RPMI7951 (cell line): ENCODE measurements at places on chromosomes 2 and 18.

GRCh38 chr18:1394426-1394825, 489.8 kb downstream of the ADCYAP1 start:
- DNase-seq, result no peak

GRCh38 chr2:173358616-173359015, 3.9 kb downstream of the CDCA7 start:
- no peak for DNase-seq

GRCh38 chr2:233251306-233252116, at the start of gene ATG16L1:
ATG16L1 (plus strand) TSS chr2:233251673; CDS start chr2:233251828, 155 bp downstream.
- DNase-seq, result peak; percentile 96

DNA sequence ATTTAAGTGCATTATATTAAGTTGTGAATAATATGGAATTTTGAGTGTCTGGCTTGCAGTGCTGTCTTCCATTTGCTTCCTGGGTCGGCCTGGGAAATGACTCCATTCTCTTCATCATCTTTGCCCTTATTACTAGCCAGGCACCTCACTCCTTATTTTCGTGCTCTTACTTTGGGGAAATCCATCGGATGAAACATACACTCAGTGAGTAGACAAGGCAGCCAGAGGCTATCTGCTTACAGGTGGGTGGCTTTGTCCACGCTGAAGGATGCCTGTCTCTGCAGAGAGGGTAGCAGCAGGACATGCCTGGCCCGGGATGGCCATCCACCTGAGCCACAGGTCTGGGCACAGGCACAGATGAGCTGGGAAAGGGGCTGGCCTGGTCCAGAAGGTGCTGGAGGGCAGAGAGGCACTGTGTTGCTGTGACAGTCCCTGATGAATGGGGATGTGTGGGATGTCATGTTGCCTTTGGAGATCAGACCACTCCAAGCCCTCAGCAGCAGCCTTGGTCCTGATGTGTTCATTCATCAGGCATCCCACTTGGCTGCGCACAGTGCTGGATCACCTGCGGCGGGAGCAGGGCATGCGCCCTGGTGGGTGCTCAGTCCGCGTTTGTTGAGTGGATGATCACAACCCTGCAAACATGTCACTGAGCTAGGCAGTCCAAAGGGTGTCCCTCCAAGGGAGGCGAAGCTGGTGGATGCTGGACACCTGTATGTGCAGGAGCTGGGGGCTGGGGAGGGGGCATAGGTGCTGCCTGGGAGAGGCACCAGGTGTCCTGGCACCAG, 236.0 kb downstream of the LDLRAD4 start:
- DNase-seq, result no peak

DNA sequence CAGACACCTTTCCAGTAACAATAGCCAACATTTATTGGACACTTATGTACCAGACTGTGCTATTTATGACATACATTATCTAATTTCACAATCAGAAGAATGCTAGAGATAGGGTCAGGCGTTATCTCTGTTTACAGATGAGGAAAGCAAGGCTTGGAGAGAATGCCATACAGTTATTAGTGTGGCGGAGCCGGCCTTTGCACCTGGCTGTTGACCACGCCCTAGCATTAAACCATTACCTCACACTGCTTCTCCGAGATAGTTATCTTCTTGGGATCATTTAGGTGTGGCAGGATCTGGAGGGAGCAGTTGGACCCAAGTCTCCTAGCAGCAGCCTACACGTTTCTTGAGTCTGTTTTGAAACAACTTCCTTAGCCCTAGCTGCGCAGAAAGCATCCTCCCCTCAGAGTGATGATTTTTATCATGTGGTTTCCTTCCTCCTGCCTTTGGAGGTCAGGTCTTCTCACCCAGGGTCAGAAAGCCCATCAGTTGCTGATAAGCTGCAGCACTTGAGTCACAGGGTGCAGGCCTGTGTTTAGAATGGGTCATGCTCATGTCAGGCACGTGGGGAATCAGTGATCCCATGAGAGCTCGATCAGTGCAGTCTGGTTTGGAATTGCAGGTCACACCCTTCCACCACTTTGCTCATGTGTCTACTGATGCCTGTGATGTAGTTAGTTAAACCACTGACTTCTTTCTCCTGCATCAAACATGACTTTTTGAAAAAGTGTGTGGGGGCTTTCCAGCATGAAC, 118.2 kb downstream of the SPTBN1 start:
- DNase-seq, result peak; percentile 75

DNA sequence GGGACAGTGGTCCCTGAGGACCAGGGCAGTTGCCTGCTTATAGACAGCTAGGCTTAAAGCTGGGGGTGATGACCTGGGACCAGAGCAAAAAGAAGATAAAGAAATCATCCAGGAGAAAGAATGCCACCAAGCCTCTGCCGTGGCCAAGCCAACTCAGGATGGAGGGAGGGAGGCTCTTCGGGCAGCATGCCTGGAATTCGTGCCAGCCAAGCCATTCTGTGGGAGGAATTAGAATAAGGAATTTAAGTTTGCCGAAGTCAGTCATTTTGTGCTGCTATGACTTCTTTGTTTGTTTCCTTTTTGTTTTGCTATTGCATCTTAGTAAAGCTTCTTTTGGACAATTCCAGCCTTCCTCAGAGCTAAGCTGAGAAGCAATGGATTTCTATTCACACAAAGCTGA, 124.1 kb downstream of the EN1 start:
- DNase-seq, result no peak

GRCh38 chr2:127134235-127134634, 27.3 kb upstream of the BIN1 start:
- no peak for DNase-seq

DNA sequence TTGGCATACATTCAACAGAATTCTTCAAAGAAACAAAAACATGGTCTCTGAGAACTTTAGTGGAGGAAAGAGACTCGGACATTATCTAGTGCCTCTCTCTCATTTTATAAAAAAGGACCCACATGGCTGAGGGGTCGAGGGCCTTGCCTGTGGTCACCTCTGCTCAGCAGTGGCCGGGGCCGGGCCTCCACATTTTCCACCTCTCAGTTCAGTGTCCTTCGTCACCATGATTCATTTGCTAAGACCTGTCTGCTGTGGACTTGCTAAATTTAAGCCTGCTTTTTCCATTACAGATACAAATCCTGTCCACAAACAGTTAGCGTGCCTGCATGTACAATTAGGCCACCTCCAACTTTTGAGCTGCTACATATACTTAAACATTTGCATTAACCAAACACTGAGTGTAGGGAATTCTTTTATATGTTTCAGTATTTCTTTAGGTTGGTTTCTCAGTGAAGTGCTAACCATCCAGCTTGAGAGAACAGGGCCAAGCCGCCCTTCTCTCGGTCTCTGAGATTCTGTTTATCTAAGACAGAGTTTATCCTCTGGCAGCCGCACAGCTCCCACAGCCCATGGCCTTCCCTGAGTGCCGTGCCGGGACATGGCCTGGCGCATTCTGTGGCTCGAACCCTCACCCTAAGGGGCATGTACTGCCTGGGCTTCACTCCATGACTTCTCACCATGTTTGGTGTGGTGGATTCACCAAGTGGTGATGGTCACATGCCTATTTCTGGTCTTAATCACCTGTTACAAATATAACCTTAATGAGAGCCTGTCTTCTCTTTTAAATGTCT, 46.2 kb downstream of the COA5 start:
- no peak for DNase-seq

DNA sequence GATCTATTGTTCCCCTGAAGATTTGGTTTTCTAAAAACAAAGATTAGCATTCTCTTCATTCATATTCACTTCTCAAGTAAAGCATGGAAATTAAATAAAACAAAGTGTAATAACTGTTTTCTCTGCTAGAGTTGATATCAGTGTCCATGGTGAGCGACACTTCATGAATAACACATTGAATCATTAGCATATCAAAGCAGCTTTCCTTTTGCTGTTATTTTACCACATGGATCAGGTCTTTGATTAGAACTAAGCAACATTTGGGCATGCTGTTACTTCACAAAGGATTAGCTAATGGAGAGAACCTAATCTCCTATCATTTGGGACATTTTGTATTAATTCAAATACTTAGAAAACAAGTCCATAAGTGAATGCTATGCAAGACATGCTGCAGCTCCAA, 368.8 kb upstream of the CDH19 start:
- DNase-seq, result no peak

DNA sequence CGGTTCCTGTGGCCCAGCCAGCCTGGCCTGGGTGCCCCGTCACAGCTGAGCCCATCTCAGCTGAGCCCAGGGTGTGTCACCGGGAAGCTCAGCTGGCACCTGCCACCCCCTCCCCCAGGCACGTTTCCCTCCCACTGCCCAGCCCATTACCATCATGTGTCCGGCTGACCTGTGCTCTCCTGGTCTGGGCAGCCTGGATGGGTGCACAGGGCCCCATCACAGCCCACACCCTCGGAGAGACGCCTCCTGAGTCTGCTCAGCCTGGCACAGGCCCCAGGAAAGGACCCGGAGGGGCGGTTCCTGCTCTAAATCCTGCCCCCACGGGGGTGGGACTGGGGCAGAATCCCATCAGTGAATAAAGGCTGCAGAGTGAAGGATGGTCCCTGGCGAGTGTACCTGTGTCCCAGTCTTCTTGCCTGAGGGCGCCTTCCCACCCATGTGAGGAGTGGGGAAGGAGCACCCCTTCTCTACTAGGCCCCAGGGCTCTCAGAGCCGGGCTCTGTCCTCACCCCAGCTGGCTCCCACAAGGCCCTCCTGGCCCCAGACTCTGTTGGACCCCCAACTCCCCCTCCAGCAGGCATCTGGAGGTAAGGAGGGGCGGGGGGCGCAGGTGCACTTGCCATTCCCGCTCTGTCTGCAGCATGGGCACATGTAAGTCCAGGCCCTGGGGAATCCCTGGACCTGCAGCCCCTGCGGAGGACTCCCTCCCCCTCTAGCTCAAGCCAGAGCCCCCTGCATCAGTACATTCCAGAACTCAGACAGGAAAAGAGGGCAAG, 21.2 kb downstream of the GPC1 start:
- DNase-seq, result no peak

- no peak for DNase-seq
Observed at GRCh38 chr2:119706221-119706620, 27.2 kb downstream of the TMEM177 start.

DNA sequence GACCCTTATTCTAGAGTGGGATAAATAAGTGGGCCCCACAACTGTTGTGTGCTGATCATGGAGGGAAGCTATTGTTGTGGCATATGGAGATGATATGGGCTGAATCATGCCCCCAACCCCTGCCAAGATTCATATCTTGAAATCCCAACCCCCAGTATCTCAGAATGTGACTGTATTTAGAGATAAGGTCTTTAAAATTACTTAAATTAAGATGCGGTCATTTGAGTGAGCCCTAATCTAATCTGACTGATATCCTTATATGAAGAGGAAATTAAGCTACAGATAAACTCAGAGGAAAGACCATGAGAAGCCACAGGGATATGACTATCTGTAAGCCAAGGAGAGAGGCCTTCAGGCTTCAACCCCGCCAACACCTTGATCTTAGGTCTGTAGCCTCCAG, 188.3 kb upstream of the RND3 start:
- DNase-seq, result no peak

DNA sequence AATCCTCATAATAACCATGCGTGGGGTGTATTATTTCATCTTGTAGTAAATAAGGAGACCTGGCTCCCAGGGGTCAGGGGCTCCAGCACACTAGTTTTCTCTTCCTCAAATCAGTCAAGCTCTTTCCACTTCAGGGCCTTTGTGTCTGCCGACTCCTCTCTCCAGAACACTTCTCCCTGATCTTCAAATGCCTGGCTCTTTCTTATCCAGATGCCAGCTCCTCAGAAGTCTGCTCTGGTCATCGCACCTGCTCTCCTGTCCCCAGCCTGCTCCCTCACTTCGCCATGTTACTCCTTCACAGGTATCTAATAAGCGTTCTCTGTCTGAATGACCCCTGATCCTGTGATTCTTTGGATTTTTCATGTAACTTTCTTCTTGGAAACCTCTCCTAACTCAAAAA, 62.0 kb downstream of the GYPC start:
- DNase-seq, result no peak

DNA sequence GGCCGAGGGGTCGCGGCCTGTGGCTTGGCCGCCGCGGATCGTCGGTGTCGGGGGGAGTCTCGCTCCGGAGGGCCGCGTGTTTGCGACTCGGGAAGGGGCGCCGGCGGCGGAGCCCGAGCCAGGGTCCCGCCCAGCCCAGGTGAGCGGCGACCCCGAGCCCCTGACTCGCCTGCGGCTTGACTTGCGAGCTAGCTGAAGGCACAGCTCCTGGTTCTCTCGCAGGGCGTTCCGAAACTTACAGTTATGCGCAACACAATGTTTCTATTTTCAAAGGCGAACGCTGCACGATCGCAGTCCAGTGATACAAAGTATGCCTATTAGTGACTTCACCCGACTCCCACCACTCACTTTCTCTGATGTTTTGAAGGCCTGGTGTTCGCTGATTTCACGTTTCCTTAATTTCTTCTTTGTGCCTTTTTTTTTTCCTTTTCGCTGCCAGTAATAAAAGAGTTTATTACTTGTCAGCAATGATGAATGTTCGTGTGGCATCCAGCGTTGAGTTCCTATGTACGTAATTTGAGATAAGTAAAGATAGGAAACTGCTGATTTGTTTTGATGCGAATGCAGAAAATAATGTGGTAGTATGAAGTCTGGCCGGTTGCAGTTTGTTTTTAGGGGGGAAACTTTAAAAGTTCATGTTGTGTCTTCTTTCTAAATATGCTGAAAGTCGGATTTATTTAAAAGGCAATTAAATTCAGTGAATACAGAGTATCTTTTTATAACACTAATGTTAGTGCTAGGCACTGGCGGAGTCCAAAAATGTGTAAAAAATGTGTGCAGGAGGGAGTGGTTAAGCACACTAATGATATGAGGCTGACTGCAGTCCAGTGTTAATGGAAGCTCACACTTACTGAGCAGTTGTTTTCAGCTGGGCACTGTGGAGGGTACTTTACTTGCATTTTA, 706 bp downstream of the UBXN2A start:
- peak; percentile 54 for DNase-seq

DNA sequence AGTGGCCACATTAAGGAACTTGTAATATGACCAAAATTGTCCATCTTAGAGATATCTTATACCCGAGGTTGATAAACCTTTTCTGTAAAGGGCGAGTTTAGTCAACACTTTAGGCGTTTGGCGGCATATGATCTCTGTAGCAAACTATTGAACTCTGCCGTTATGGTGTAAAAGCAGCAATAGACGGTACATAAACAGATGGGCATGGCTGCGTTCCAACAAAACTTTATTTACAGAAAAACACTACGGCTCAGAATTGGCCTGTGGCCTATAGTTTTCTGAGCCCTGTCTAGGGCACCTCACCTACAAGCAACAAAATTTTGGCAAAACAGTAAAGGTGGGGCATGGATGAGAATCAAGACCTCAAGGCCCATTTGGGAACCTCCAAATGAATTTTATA, 121.9 kb upstream of the HAAO start:
- no peak for DNase-seq

DNA sequence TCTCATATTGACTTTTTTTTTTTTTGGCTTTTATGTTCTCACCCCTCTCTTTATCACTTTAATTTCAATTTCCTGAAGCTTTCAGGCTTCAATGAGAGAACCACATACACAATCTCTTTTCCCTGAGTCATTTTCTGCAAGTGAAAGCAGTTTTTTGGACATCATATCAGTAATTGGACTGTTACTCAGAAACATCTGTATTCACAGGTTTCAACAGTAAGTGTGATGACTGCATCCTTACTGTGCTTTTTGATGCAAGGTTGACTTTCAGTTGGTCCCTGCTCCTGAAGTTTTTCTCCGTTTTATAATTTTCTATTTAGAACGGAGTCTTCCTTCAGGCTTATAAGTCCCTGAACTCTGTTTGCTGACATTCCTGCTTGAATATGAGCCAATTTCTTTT, 70.5 kb upstream of the CCBE1 start:
- DNase-seq, result peak; percentile 62

GRCh38 chr2:117702098-117702497, 112.4 kb upstream of the DDX18 start:
- DNase-seq, result no peak
